GM12891 (cell line): ENCODE measurements at places on chromosomes 16 and 17.

GRCh38 chr16:17312094-17312710, 158.6 kb downstream of the XYLT1 start:
- DNase-seq = no peak

GRCh38 chr17:72467841-72468653, 347.2 kb downstream of the SOX9 start:
- DNase-seq = no peak

- no peak for DNase-seq
Observed at GRCh38 chr17:35011671-35012216, 31.4 kb downstream of the LIG3 start.

DNA sequence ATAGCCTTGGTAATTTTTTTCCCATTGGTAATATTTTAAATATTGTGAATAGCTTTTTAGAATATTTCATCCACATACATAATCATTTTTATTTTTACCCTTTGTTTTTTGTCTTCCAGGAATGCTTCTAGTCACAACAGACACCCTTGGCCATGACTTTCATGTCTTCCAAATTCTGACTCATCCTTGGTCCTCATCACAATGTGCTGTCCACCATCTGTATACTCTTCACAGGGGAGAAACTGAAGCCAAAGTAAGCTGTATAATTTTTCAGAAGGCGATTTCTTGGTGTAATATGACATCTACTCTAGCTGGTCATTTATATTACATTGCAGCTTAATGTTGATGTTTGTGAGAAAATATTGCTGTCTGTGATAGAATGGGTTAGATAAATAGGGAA, 269.4 kb downstream of the BCAS3 start:
- DNase-seq = no peak

DNA sequence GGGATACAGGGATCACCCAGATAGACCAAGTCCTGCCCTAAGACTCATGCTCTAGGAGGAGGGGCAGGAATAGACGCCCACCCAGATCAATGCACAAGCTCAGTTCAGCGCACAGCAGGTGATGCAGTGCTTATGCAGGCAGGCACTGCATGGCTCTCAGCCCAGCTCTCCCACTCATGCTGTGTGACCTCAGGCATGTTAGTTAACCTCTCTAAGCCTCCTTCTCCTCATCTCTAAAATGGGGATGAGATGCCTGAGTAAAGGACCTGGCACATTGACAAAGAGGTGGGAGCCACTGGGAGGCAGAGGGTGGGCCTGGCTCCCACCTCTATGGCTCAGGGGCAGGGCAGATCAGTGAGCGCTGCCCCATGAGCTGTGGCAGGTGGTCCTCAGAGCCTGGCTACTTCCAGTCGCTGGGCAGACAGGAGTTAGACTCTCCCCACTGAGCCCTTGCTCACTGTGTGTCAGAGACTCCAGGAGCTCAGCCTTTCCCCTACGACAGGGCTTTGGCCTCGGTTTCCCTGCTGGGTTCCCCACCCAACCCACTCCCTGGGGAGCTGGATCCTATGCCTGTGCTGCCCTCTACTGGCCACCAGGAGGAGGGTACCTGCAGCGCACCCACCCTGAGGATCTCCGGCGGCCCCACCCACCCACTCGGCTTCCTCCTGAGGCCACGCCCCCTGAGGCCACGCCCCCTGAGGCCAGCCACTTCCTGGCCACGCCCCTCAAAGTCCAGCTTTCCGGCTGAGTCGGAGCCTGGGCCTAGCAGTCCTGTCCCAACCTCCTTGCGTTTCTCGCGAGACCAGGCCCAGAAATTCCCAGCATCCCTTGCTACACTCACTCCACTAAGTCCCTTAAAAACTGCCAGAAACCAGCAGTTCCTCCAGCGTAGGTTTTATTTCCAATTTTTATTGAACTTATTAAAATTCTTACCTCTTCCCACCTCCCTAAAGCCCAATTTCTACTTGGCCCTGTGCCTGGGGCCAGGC, 196.1 kb downstream of the GSG1L start:
- DNase-seq = peak; percentile 62

- no peak for DNase-seq
Observed at GRCh38 chr16:75044800-75045361, 46.1 kb downstream of the ZNRF1 start.

GRCh38 chr16:22317625-22318024, 20.4 kb downstream of the POLR3E start:
- DNase-seq = no peak

DNA sequence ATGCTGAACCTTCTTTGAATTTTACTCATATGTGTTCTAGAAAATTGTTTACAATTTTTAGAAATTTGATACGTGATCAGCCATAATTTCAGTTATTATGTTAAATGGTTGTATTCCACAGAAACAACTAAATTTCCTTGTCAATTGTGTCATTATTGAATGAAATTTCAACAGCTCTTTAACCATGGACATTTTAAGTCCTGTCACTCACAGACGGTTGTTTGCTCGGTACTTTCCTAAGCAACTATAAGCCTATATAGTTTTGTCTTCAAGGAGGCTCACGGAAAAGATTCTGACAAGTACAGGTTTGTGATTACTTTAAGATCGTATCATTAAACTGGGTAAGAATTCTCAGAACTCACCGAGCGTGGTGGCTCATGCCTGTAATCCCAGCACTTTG, 31.8 kb downstream of the SLC39A11 start:
- no peak for DNase-seq

GRCh38 chr17:82587234-82588086, 60.8 kb downstream of the WDR45B start:
- DNase-seq = no peak

DNA sequence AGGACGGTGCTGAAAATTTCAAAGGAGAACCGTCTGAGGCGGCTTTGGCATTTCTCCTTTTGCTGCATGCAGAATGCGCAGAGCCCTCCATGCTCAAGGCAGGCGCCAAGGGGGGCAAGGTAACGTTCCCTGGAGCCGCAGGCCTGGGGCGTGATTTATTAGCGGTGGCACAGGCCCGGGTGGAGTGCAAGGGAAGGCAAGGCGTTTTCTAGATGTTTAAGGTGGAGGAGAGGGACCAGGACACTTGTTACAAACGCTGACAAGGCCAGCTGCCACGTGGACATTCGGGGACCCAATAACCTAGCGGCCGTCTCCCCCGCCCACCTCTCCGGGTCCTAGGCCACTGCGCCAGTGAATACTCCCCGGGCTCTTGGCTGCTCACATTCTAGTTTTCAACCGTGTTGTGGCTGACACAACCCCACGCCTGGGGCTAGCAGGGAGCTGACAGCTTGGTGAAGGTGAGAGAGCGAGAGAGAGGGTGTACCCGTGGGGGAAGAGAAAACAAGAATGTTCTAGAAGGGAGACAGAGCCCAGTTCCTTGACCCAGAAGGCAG, 250.1 kb downstream of the C16orf95 start:
- no peak for DNase-seq

DNA sequence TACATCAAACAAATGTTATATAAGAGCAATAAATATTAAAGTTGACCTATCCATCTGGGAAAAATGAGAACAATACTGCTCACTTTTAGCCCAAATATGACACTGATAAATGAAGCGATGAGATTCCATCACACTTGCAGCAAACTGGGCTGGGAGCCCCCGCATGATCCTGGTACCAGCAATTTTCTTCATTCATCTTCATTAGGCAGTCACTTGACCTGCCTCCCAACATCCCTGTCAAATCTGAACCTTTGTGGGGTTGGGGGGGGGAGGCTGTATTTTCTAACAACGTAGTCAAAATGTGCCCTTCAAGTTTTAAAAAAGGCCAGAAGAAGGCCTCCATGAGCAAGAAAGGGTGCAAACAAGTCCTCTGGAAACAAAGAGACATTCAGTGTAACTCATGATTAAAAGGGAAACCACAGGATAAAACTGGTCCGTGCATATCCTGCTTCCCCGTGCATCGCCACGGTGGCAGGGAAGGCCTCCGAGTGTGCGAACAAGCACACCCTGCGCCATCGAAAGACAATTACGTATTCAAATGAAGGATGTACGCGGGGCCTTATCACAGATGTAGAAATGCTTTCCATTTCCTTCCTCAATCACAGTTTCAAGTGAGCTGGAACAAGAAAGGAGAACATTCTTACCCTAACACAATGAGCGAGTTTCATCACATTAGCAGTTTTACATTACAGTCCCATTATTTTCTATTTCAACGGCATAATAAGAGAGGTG, 48.4 kb downstream of the TOX3 start:
- no peak for DNase-seq

DNA sequence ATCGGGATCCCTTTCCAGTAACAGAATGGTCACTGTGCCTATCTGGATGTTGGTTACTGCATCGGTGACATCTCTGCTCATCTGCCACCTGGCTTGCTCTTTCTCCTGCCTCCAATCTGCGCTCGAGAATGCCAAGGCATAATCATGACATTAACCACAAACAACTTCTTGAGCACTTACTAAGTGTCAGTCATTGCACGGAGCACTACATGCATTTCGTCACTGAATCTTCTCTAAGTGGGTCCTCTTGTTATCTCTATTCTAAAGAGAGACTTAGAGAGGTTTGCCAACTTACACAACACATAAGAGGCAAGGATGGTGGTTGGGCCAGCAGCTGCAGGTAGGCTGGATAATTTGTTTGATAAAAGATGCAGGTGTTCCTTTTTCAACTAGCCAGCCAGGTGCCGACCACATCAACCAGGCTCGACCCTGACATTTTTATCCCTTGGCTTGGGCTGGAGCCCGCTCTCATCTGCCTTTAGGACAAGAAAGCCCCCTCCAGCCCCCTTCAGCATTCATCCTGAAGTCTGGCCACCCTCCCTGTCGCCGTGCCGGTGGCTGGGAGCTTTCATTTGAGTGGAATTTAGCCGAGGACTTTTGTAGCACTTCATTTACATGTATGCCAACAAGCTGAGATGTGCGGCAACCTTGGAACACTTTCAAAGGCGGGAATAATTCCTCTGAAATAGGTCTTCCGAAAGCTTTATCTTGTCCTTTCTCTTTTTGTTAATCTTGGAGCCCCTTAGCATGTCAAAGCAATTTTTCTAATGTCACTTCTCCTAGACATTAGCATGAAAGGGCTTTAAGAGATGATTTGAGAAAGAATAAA, 89.3 kb upstream of the NKD1 start:
- no peak for DNase-seq

- DNase-seq = no peak
Observed at GRCh38 chr17:74008196-74008595, 195.3 kb upstream of the RPL38 start.

GRCh38 chr16:60166111-60166510, 1432.0 kb upstream of the GOT2 start:
- DNase-seq = no peak

DNA sequence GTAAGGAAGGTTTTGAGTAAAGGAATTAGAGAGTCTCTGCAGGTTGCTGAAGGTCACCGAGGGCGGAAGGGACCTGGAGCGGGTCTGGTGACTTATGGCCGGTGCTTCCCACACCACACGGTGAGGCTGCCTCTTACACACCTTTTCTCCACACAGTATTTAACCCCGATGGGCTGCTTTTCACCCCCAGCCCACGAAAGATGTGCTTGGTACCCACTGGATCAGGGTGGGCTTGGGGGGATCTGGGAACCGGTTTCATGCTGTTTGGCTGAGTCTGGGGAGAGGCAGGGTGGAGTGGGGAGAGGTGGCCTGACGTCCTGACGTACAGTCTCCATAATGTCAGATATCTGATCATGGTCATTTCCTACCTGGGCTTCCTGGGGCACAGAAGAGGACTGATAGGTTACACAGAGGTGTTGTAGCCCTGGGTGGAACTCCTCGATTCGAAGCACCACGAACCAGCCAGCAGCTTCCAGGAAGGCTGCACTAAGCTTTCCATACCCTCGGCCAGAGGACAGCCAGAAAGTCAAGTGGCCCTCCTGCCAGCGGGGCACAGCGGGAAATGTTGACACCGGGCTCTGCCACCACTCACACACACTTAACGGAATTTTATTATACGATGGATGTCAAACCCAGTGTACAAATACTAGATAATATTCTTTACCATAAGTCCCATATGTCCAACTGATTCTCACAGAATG, 34.0 kb downstream of the OR1D5 start:
- DNase-seq = no peak

DNA sequence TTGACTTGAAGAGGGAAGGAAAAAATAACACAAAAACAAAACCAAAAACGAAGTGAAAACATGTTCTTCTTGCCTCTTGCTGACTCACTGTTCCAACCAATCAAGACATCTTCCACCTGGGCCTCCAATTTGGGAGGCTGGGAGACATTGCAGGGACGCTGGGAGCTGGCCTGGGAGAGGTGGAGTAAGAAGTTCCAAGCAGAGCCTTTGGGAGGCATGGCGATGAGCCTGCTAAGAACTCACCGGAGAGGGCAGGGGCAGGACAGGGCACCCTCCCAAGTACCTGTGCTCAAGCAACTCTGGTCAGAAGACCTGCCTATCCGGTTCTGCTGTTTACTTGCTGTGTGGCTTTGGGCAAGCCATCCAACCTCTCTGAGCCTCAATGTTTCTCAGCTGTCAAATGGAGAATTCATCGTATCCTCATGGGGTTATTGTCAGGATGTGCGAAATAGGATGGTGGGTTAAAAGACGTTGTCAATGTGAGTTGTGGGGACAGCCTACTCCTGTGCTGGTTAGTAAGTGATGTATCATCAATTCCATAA, 856 bp upstream of the GLP2R start:
- DNase-seq = no peak
